ENCODE measurements at places on chromosomes 6 and 20. TPM values are rescaled to one million over a fixed set of nuclear protein-coding genes. Genes with fewer than 3 reads are reported as not detected.

Gene PACRG
- total RNA-seq, result 11.5 TPM

Gene LTA
- not detected for total RNA-seq

Gene CAGE1
- total RNA-seq, result 0.21 TPM

Gene CDSN
- not detected for total RNA-seq

Data from tongue (tissue), 3 donors.